Tongue (tissue), 3 donors: ENCODE measurements at places on chromosomes 4 and X. TPM values are rescaled to one million over a fixed set of nuclear protein-coding genes. Genes with fewer than 3 reads are reported as not detected.
A peak's percentile ranks its signal among the peaks of the same experiment; 100 is the strongest.

MYOZ2 gene
- 170 TPM for total RNA-seq

NCAPG gene
- 15.6 TPM for total RNA-seq

PAGE3 gene
- not detected for total RNA-seq

SOWAHB gene
- 0.82 TPM for total RNA-seq

GRCh38 chrX:85051627-85052026 lies 48.0 kb downstream of the APOOL start:
- DNase-seq, result no peak

DNA sequence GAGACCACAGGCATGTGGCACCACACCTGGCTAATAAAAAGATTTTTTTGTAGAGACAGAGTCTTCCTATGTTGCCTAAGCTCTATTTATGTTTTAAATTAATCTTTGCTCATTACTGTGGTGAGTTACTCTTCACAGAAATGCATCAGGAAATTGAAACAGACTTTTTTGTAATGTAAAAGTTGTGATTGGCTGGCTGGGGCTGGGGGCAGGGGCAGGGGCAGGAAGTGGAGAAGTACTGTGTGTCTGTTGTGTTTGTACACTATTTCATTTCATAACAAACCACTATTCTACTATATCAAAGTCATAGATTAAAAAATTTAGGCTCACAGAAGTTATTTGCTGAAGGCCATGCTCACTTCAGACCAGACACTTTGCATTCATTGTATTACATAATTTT lies 19.1 kb upstream of the ABRAXAS1 start:
- DNase-seq, result no peak

DNA sequence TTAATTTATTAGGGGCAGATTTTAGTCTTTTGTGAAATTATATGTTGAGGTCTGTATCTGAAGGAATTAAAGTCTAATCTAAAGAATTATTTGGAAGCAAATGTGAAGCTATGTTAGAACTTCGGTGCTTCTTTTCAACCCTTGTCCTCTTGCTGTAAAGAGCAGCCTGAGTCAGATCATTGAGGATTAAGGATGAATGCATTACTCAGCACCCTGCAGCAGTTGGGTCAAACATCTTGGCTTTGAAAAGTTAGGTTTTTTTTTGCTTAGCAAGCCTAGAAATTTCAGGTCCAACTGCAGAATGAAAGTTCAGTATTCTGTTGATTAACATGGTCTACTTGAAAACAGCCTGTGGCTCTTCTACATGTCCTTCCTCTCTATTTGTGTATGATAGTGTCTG lies 57.6 kb downstream of the SLC4A4 start:
- no peak for DNase-seq

- DNase-seq, result no peak
Measured at GRCh38 chr4:172377486-172378140, 564.4 kb downstream of the GALNTL6 start.

GRCh38 chrX:129726307-129727111 lies 12.3 kb upstream of the XPNPEP2 start:
- DNase-seq, result peak; percentile 78

GRCh38 chr4:6908432-6909112 lies 1.1 kb upstream of the TBC1D14 start:
- no peak for DNase-seq

DNA sequence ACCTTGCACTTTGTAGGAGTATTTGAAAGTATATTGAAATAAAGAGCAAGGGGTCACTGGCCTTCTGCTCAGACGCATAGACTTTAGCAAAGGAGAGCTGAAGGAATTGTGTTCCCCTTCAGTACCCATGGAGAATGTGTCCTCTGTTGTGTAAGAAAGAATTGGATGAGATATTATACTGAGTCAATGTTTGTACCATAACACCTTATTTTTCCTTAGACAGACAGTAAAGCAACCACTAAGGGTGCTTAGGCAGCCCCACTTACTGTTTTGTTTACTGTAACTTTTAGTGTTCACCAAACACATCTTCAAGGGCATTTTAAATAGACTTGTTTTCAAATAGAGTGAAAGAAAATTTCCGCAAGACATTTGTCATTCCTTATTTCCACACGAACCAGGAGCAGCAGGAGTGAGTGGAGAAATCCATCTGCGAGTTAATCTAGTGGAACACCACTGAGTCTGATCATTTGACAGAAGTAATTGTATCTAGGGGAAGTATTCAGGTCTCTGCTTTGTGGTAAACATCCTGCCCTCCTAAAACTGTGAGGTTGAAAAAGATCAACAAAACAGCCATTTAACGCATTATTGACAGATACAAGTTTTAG lies 89.5 kb downstream of the SLIT2 start:
- no peak for DNase-seq

GRCh38 chr4:105895583-105896460 lies 551 bp downstream of the NPNT start:
- peak; percentile 66 for DNase-seq

DNA sequence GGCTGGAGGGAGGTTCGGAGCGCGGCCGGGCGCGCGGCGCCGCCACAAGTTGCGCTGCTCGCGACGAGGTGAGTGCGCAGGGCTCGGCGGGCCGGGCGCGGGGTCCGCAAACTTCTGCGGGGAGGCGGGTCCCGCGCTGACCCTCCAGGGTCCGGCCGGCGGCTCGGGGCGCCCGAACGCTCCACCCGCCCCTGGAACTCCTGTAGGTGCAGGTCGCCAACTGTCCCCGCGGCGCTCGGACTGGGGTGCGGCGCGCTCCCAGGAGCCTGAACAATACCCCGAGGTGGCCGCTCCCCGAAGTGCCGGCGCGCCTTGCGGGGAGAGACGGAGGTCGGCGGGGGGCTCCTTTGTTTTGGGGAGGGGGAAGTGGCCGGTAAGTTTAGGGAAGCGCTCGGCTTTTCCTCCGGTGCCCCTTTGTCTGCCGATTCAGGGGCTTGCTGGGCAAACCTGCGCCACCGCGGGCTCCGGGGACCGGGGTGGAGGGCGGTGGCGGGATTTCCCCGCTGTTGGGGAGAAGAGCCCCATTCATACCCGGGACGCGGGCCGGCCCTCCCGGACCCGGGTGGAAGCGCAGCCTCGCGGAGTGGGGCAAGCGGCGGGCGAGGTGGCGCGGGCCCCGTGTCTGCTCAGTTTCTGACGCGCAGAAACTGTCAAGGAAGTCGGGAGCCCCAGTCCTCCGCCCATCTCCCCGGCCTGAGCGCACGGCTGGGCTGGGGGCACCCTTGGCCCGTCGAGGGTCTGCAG lies 694 bp downstream of the TBL1X start:
- peak; percentile 11 for DNase-seq

- no peak for DNase-seq
Measured at GRCh38 chr4:15201782-15202181, 199.5 kb downstream of the CPEB2 start.

GRCh38 chr4:159390648-159391047 lies 287.8 kb downstream of the RAPGEF2 start:
- DNase-seq, result peak; percentile 49

- DNase-seq, result no peak
Measured at GRCh38 chr4:21699446-21699845, 249.1 kb downstream of the KCNIP4 start.

- no peak for DNase-seq
Measured at GRCh38 chr4:35925806-35926205, 318.5 kb downstream of the ARAP2 start.

DNA sequence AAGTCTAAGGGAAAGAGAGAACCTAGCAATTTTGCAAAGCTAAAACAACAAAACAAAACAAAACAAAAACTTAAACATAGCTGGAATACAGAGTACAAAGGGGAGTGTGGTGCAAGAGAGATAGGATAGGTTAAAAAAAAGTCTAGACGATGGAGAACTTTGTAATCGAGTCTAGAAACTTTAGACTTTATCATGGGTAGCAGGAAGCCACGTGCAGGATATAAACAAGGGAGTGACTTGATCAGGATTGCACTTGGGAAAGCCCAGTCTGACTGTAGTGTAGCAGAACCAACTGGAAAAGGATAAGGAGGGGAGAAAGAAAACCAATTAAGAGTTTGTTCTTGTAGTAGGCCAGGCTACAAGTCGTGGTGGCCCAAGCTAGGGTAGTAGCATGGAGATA lies 750.1 kb downstream of the RPA4 start:
- DNase-seq, result no peak

- DNase-seq, result no peak
Measured at GRCh38 chr4:18155067-18156041, 133.8 kb upstream of the LCORL start.

DNA sequence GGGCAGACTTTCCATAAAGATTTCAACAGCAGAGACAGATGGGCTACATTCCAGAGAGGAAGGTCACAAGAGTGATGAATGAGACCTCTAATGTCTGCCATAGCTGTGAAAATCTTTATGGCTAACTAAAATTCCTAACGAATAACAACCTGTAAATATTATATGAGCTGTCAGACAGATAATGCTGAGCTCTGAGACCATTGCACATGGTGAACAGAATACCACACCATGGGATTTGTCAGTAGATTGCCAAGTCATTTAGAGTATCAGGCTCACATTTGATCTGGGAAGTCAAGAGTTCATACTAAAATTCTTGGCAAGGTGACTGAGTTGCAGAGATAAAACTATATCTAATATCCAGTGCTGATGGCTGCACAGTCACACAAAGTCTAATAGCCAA lies 259.2 kb upstream of the FTHL17 start:
- no peak for DNase-seq

DNA sequence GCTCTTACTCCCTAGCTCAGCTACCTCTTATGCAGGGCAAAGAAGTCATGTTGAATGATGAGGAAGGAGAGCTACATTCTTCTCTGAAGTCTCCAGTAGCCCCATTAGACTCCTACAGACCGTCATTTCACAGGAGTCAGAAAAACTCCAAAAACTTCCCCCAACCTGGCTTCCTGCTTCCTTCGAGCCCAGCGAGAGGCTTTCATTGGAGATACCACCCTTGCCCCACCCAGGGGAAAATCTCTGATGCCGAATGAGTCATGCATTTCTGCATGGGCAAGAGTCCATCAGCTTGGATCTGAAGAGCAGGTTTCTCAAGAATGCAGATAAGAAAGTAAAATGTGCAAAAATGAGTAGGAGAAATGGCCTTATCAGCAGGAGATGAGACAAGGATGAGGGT lies 53.0 kb downstream of the ARSF start:
- DNase-seq, result no peak

DNA sequence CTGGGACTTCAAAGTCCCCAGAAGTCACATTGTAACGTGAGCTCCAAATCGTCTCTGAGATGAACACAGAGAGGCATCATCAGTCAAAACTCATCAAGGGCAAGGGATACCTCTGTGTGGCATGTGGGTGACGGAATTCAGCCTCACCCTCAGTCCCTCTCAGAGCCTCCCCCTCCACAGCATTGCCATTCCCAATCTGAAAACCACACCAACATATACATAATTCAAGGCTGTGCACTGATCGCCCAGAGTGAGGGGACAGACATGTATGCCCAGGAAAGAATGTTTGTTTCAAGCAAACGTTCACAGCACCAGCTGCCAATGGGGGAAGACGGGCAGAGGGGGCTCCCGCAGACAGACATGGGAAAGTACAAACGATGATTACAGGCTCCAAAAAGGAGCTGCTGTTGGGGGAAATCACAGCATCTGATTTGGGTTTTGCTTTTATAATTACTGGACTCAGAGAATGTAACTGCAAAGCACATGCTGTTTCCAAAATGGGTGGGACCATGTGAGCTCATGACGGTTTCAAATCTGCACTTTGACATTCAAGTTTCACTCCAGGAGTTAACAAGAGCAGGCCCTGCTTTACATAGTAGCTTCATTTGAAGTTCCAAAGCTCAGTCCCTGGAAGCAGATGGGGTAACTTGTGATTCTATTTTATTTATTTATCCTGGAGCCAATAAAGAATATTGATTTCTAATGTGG lies 88.3 kb downstream of the CLCN4 start:
- DNase-seq, result peak; percentile 53
